ENCODE measurements at places on chromosomes 2 and 18. TPM values are rescaled to one million over a fixed set of nuclear protein-coding genes. Genes with fewer than 3 reads are reported as not detected.

DNA sequence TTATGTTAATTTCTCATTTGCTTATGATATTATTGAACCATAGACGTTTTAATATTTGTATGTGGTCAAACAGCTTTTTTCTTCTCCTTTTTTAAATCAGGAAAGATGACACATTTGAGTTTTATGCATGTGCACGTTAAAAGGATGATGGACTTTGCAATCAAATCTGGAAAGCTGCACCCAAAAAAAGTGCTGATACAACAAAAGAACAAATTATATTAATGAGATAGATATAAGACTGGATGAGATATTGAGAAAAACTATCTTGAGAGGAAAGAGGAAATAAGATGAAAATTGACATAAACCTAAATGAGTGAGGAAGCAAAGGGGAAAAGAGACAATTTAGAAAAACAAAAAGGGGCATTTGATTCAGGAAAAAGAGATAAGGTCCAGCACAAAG, 96.4 kb upstream of the CBLN2 start:
- H3K27ac ChIP-seq, result no peak overlapping the region
- no peaks in the 10 kb centered on the region for H3K27me3 ChIP-seq

- H3K4me1 ChIP-seq, result no peaks in the 10 kb centered on the region
- no peak overlapping the region for H3K27ac ChIP-seq
- H3K36me3 ChIP-seq, result no peaks in the 10 kb centered on the region
- H3K27me3 ChIP-seq, result no peaks in the 10 kb centered on the region
Measured at GRCh38 chr18:51430538-51430937, 233.1 kb upstream of the MEX3C start.

GRCh38 chr2:61357681-61358080, 113.2 kb downstream of the USP34 start:
- H3K27me3 ChIP-seq, result no peaks in the 10 kb centered on the region
- no peak overlapping the region for H3K27ac ChIP-seq
- no peaks in the 10 kb centered on the region for H3K4me1 ChIP-seq
- no peaks in the 10 kb centered on the region for H3K36me3 ChIP-seq
- no peak overlapping the region for H3K4me3 ChIP-seq
- no peak for DNase-seq

- H3K27ac ChIP-seq, result no peak overlapping the region
- no peaks in the 10 kb centered on the region for H3K27me3 ChIP-seq
- no peak for DNase-seq
- H3K36me3 ChIP-seq, result no peaks in the 10 kb centered on the region
Measured at GRCh38 chr2:26581991-26582842, 58.9 kb downstream of the CIB4 start.

- DNase-seq, result no peak
- no peaks in the 10 kb centered on the region for H3K27me3 ChIP-seq
- H3K27ac ChIP-seq, result no peak overlapping the region
- no peak overlapping the region for H3K4me3 ChIP-seq
Measured at GRCh38 chr2:237240252-237240651, 154.6 kb downstream of the COPS8 start.

DNA sequence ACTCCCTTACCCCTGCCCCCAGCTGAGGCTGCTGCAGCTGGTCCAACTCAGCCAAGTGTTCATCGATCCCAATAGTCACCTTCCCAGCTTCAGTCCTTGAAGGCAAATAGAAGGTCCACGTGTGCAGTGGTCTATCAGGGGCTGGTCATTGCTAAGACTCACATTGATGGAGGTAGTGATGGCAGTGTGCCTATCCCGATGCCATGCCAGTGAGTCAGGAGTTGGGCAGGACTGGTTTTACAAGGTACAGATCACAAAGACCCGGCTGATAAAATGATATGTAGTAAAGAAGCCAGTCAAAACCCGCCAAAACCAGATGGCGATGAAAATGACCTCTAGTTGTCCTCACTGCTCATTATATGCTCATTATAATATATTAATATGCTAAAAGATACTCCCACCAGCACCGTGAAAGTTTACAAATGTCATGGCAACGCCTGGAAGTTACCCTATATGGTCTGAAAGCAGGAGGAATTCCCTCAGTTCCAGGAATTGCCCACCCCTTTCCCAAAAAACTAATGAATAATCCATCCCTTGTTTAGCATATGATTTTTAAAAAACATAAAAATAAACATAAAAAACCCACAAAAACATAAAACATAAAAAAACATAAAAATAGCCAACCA, 2.9 kb upstream of the C2orf80 start:
- no peak for DNase-seq
- H3K4me3 ChIP-seq, result no peak overlapping the region
- no peaks in the 10 kb centered on the region for H3K4me1 ChIP-seq
- no peaks in the 10 kb centered on the region for H3K27me3 ChIP-seq

GRCh38 chr2:235670974-235671787, 177.3 kb downstream of the AGAP1 start:
- H3K4me3 ChIP-seq, result peak overlapping the region; percentile 41
- no peak overlapping the region for H3K27ac ChIP-seq
- H3K27me3 ChIP-seq, result no peaks in the 10 kb centered on the region
- no peaks in the 10 kb centered on the region for H3K36me3 ChIP-seq
- no peak for DNase-seq

DNA sequence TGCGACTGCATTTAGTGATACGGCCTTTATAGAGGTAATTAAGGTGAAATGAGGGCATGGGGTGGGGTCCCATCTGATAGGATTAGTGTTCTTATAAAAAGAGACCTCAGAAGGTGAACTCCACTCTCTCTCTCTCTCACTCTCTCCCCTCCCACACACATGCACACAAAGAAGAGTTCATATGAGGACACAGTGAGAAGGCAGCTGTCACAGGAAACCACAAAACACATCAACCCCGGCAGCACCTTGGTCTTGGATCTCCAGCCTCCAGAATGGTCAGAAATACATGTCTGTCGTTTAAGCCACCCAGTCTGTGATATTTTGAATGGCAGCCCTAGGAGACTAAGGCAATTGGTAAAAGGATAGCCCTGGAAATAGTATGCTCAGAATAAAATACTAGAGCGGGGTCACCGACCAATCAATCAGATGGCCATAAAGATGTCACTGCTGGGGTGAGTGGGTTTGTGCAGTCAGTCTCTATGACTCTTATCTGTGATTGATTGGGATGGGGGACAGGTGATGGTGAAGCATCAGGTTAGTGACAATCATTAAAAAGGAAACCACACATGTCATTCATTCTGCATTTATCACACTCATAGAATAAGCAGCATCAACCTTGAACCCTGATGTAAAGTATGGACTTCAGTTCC, 118.9 kb upstream of the POU3F3 start:
- no peaks in the 10 kb centered on the region for H3K36me3 ChIP-seq
- no peak overlapping the region for H3K27ac ChIP-seq
- no peaks in the 10 kb centered on the region for H3K27me3 ChIP-seq
- no peak overlapping the region for H3K4me3 ChIP-seq
- no peak for DNase-seq
- no peaks in the 10 kb centered on the region for H3K4me1 ChIP-seq

- DNase-seq, result no peak
- peaks cover 6% of the 10 kb centered on the region for H3K4me1 ChIP-seq
- peak overlapping the region; percentile 90 for H3K27ac ChIP-seq
- H3K27me3 ChIP-seq, result no peaks in the 10 kb centered on the region
- H3K36me3 ChIP-seq, result no peaks in the 10 kb centered on the region
Measured at GRCh38 chr2:201233812-201234662, 26.3 kb upstream of the CASP8 start.

- DNase-seq, result no peak
- H3K27ac ChIP-seq, result no peak overlapping the region
- H3K4me3 ChIP-seq, result no peak overlapping the region
- no peaks in the 10 kb centered on the region for H3K36me3 ChIP-seq
- H3K27me3 ChIP-seq, result no peaks in the 10 kb centered on the region
- H3K4me1 ChIP-seq, result no peaks in the 10 kb centered on the region
Measured at GRCh38 chr18:71209944-71210343, 921.1 kb downstream of the SOCS6 start.

DNA sequence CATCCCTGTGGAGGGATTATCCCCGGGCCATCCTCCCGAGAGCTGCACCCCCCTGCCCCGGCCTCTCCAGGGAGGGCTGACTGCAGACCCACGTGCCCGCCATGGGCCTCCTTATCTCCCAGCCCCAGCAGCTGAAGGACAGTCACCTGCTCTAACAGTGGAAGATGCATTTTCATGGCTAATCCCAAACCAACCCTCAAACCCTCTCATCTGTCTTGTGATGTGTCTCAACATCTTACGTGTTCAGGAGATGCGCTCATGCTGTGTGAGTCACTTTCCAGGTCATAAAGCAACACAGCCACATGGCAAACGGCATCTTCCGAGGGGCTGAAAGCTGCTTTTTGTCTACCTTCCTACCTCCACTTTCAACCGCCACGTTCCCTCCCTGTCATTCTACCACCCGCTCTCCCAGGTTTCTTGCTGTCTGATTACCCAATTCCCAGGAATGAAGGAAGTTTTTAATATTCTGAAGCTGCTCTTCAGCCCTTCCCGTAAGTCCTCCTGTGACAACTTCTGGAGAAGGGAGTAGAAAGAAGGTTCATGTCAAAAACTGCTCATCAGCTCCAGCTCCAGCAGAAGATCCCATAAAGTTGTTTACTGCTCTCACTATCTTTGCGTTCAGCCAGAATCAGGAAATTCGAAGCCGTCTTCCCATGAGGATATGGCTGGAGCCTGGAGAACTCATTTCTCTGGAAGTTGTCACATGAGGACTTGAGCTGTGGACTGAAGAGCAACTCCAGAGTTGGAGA, 54.5 kb downstream of the MBP start:
- H3K36me3 ChIP-seq, result no peaks in the 10 kb centered on the region
- H3K27me3 ChIP-seq, result no peaks in the 10 kb centered on the region
- no peak for DNase-seq

The EFR3B gene
- 1.7 TPM for total RNA-seq

The TMEM131 gene
- 60.8 TPM for total RNA-seq

The ZSWIM2 gene
- total RNA-seq, result not detected

The WNT6 gene
- 0.37 TPM for total RNA-seq

The POLR1B gene
- total RNA-seq, result 29.6 TPM

Measured in colonic mucosa (tissue), 4 donors.